NCI-H1105 (cell line): ENCODE measurements at places on chromosomes 3 and 15.

DNA sequence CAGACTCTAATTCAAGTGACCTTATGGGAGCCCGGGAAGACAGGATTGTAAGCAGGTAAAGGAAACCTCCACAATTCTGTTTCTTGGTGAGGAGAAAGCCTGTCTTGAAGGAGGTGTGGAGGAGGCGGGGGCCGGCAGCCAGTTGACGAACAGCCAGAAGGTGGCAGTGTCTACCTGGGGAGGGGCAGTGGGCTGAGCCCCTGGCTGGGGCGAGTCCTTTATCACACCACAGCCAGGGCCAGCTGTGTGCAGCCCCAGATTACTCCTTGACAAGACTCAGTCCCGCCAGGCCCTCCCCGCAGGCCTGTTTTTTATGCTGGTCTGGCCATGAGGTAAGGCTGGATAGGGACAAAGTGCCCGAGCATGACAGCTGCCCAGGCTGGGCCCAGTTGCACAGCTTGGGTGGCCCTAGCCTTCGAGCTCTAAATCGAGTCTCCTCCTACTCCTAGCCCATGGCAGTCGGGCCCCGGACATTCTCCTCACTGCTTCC, 40.9 kb upstream of the IDH2 start:
- DNase-seq: no peak

DNA sequence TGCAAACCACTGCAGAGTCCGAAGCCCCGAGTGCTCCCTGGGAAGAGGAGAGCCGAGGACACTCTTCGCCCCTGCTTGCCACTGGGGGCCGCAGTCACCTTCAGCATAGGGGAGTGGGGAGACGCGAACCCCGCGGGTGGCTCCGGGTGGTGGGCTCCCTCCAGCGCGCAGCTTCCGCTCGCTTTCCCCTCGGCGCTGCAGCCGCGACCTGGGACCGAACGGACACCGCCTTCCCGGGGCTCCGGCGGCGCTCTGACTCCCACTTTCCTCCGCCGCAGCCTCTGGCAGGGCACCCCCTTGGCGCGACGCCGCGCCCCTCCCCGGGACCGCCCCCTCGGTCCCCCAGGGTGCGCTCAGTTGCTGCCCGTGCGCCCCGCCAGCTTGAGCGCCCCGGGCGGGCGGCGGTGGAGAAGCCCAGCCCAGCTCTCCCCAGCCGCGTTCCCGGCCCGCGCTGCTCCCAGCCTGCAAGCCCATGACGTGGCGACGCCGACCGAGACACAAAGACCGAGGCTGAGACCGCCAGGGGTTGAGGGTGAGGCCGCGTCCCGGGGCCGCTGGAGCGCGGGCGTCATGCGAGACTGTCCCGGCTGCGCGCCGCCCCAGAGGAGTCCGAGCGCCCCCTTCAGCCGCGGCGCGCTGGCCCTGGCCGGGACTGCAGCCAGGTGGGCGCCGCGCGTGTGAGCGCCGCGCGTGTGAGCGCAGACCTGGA, at the start of gene MINAR1:
TSS of gene MINAR1 (plus strand) at position 701 of the 709 bp plus-strand sequence. CDS start 23,812 bp downstream, outside the sequence.
- no peak for DNase-seq

DNA sequence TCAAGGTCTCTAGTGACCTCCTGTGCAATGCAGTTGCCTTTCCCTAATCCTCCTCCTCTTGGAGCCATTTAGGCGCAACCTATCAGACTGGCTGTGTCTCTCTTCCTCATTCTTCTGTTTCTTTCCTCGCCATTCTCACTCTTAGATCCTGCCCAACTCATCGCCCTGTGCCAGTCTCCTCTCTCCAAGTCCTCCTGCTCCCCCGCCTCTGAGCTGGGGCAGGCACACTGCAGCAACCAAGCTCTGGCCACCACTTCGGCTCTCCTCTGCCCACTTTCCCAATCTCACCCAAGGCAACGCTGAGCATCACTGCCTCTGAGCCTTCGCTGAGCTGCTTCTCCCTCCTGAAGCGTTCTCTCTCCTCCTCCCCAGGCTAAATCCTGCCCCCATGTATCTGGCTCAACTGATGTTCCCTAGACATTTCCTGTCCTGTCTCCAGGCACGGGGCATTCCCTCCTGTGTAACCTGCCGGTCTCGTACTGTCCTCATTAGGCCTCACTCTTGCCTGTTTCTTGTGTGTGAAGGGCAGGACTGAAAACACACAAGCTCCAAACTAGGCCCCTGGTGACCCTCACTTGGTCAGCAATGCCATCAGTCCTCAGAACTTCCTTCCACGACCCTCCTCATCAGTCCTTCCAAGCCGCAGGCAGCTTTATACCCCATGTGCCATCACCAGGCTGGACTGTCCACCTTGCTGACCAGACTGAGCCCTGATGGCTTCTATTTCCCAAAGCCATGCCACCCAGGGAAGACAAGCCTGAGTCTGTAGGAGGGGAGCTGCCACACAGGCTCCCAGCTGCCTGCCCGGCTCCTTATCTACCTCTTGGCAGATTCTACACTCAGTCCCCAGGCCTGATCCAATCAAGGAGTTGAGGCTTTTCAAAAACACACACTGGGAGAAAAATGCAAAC, 85.6 kb downstream of the SEC22A start:
- DNase-seq: no peak

GRCh38 chr3:42638339-42638842, 15.1 kb upstream of the ZBTB47 start:
- DNase-seq: no peak

DNA sequence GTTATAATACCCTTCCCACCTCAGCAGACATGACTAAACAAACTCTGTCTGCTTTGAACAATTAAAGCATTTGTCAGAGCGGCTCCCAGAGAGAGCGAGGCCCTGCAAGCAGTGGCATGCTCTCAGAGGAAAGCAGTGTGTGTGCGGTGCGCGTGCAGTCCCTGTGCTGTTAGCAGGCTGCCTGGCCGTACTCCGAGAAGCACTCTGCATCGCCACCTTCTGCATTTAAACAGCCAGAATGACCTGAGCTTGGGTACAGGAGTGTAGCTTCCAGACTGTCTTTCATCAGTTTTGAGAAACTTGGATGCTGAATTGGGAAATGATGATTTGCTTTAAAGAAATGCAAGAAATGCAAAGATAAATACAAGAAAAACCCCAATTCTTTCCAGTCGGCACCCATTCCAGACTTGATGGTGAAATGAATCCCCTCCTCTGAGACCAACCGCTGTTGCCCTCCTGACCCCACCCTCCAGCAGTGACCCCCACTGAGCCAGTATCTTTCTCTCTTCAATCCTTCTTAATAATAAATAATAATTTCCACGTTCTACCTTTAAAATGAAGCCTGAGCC, 113.5 kb downstream of the VGLL4 start:
- DNase-seq: peak; percentile 34

GRCh38 chr3:109643590-109643989, 306.2 kb upstream of the DPPA4 start:
- DNase-seq: no peak

- DNase-seq: no peak
Observed at GRCh38 chr3:56118968-56119367, 349.3 kb downstream of the ERC2 start.

- DNase-seq: no peak
Observed at GRCh38 chr3:127483902-127484591, 106.5 kb downstream of the TPRA1 start.

- no peak for DNase-seq
Observed at GRCh38 chr3:117463276-117464115, 753.9 kb downstream of the TUSC7 start.

GRCh38 chr3:52339612-52340011, 23.5 kb downstream of the DNAH1 start:
- DNase-seq: peak; percentile 49

DNA sequence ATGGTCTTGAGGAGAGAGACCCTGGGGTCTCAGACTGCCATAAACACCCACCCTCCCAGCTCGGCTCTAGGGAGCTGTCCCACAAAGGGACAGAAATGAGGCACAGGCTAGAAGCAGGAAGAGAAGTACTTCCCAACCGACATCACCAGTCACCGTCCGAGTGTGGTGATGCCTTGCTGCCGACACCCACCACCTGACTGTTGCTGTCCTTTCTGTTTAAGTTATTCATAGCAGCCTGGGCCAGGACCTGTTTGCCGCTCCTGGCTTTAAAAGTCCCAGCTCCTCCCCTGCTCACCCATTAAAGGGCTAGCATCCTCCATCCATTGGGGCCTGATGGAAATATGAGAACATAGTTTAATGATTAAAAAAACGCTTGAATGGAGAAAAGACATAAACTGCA, 13.2 kb upstream of the SPG11 start:
- DNase-seq: no peak

- peak; percentile 12 for DNase-seq
Observed at GRCh38 chr3:157107037-157107436, 52.9 kb downstream of the CCNL1 start.

DNA sequence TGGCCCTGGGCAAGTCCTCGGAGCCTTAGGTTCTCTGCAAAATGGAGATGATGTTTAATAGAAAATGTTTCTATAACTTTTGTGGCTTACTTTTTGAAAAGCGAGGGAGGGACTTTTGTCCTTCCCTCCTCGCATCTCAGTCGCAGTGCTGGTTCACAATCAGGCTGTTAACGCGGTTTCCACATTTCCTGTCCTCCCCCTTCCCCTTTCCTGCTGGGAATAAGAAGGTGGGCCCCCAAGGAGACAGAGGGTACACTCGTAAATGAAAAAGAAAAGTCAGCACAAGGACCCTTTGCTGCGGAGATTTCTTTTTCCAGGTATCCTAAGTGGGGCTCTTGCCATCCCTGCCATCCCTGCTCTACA, 29.5 kb downstream of the ARHGAP31 start:
- DNase-seq: no peak

- DNase-seq: no peak
Observed at GRCh38 chr3:126151562-126152302, 28.7 kb downstream of the ALDH1L1 start.

DNA sequence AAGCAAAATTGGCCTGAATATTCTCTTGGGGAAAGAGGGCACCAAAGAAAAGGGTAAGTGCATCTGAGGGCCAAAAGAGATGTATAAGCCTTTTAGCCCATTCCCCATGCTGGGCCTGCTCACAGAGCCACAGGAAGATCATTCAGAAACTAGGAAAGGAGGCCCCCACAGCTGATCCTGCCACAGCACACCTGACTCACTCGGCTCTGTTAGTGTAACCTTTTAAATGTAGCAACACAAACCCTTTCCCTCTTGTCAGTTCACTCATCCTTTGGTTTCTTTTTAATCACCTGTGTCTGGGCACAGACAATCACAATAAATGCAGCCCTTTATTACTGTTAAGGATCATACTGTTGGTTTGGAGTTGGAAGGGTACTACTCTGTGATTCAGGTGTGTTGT, 69.9 kb downstream of the PDCD6IP start:
- DNase-seq: no peak

GRCh38 chr3:9638939-9639338, 10.4 kb upstream of the MTMR14 start:
- DNase-seq: no peak

DNA sequence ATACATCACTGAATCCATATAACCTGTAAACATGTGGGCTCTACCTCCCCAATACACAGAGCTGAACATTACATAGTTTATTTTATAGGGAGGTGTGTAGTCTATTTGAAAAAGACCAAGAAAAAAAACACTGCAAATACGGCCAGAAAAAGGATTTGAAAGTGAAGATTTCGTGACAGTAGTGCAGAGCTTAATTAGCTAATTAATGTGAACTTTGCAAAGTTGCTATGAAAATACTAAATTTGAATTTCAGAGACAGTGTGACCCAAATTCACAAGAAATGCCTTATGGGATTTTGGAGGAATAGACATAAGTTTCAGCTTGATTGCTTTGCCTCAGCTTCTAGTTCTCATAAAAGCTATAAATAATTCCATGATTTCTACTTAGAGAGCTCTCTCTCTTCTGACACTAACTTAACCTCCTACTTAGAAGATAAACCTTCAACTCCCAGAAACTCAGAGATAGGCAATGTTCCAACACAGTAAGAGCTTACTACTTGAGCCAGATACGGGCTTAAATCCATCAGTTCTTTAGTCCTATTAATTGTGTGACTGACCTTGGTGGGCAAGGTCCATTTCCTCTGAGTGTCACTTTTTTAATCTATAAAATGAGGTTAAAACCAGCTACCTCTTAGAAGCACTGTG, 87.3 kb upstream of the THBS1 start:
- DNase-seq: no peak

- DNase-seq: no peak
Observed at GRCh38 chr3:100425316-100425715, 24.0 kb downstream of the LNP1 start.

DNA sequence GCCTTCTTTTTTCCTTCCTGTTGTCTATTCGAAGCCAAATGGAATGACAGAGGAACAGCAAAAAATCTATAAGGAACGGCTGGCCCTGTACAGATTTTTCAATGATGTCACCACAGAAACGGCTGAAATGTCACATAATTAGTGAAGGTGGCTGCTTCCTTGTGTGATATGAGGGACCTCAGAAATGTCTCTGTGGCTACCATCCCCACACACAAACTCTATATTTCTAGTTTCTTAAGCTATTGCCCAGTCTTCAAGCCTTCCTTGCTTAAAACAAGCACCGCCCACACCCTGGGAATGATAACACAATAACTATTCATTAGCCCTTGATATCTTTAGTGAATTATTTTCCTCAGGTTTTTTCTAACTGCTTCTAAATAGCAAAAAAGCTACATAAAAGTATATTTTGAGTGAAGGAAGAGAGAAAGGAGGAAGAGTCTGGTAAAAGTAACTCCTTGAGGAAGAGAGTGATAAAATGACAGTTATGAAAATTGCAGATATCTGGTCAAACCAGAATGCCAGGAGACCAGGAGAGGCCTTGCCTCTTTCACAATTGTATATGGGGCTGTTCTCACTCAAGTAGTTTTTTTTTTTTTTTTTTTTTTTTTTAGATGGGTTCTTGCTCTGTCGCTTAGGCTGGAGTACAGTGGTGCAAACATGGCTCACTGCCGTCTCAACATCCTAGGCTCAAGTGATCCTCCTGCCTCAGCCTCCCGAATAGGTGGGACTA, 38.7 kb downstream of the FMN1 start:
- DNase-seq: no peak

DNA sequence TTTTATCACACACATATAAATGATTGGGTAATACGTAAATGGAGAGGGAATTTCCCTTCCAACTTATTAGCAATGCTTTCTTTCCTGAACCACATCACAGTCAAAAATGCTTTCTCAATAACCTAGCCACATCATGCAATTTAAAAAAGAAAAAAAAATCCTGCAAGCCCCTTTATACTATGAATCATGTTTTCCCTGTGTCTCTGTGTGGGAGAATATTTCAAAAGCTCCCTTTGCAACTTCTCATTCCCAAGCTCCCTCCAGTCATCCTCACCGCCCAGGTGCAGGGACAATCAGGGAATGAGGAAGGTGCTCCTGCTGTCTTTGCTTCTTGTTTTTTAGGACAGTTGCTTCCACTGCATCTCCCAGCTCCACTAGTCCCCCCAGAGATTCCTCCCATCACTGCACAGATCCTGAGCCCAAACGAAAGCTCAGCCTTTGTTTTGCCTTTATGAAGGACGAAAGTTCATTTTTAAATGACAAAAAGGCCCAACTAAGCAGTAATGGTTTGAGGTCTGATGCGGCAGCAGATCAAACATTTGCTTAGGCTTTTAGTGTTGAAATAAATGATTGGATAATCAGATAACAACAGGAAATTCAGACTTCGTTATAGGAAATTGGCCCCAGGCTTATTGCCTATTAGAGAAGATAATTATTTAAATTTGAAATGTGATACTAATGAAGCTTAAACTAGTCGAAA, 47.8 kb upstream of the ADGRG7 start:
- DNase-seq: no peak
